ENCODE measurements at places on chromosomes 13 and 19.

DNA sequence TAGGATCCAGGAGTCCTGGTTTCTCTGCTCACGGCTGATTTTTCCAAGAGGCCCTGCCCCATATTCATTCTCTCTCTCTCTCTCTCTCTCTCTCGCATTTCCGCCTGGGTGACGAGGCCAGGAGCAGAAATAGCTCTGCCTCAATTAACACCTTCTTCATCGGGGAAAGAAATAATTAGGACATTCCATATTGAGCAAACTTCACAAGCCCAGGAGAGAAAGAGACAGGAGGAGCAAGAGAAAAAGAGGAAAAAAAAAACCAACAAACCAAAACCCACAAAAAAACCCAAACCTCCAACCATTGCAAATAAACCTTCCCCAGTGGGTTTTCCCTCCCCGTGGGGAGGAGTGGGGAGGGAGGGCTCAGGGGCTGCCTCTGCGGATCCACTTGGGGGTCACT lies 143.0 kb downstream of the CACNA1A start:
- DNase-seq, result no peak

DNA sequence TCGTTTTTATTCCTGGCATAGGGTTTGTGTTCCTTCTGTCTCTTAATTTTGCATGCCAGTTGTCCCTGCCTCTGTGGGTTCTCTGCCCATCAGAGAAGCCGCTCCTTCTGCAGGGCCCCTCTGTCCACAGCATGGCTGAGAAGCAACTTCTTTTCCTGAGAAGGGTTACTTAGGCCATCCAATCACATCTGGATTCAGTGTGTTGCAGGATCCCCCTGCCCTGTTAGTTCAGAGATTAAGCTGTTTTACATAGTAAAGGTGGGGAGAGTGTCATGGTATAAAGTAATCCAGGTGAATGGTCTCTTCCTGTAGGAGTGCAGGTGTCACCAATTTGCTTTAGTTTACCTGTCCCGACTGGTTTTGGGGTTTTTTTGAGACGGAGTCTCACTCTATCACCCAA lies 22.9 kb upstream of the GARRE1 start:
- no peak for DNase-seq

- DNase-seq, result no peak
Measured at GRCh38 chr13:100184095-100184494, 95.2 kb downstream of the PCCA start.

DNA sequence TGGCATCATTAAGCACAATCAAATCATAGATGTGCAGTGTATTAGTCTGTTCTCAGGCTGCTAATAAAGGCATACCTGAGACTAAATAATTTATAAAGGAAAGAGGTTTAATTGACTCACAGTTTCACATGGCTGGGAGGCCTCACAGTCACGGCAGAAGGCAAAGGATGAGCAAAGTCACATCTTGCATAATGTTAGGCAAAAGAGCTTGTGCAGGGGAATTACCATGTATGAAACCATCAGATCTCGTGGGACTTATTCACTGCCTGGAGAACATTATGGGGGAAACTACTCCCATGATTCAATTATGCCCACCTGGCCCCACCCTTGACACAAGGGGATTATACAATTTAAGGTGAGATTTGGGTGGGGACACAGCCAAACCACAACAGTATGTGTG lies 245.2 kb upstream of the DACH1 start:
- no peak for DNase-seq

DNA sequence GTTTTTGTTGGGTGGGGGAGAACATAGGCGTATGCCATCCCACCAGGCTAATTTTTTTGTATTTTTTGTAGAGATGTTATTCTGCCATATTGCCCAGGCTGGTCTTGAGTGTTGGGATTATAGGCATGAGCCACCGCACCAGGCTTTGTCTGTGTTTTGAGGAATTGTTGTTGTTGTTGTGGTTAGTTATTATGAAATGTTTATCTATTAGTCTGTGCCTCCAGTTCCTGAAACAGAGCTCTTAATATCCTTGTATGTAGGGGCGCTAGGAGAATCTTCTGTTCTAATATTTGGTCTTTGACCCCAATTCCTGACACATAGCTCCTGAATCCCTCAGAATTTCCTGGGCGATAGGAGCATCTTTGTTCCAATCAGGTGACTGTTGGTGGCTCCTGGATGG lies 5.6 kb upstream of the LATS2 start:
- DNase-seq, result no peak

DNA sequence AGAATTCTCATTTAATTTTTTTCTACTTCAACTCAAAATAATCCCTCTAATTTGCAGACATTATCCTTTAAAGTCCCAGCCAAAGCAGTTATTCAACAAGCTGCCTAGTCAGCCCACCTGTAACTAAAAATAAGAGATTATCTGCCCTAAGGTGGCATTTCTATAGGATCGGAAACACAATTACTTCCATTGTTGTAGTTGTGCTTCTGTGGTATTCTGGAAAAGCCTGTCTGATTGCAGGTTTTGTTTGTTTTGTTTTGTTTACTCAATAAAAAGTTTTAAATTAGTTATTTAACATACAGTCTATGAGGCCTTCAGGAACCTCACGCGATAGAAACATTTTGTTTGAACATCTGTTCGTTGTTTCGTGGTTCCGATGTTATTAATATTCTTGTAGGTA lies 101.0 kb downstream of the ZIC5 start:
- DNase-seq, result no peak

DNA sequence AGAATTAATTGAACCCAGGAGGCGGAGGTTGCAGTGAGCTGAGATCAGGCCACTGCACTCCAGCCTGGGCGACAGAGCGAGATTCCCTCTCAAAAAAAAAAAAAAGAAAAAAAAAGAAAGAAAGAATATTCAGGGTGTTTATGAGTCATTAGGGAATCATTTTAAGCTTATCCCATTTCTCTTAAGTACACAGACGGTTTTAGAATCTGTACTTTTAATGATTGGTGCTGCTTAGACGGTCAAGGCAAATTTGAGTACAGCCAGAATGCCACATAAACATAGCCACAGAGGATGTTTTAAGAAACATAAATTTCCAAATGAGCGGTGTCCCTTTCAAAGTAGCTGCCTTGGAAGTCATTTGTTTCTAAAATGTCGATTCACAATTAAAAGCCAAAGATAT lies 2.6 kb downstream of the SPRYD7 start:
- no peak for DNase-seq

DNA sequence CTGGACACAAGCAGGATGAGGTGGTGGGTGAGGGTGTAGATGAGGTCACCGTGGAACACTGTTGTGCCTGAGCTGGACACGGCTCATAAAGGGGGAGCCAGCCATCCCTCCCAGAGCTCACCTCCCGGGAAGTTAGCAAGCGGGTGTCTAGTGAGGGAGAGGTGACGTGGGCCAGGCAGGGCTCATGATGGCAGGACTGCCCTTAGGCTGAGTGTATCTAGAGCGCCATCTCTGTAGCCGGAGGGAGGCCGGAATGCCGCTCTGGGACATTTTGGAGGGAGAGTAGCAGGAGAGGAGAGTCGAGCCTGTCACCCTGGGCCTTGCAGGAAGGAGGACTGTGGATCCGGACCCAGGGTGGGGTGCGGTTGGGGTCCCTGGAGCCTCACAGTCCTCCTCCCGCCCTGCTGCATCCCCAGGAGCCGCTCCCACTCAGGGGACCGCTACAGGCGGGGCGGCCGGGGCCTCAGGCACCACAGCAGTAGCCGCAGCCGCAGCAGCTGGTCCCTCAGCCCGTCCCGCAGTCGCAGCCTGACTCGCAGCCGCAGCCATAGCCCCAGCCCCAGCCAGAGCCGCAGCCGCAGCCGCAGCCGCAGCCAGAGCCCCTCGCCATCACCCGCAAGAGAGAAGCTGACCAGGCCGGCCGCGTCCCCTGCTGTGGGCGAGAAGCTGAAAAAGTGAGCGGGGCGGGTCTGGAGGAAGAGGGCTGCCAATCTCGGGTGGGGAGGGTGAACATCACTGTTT lies 9.2 kb downstream of the ZNF296 start:
- no peak for DNase-seq

DNA sequence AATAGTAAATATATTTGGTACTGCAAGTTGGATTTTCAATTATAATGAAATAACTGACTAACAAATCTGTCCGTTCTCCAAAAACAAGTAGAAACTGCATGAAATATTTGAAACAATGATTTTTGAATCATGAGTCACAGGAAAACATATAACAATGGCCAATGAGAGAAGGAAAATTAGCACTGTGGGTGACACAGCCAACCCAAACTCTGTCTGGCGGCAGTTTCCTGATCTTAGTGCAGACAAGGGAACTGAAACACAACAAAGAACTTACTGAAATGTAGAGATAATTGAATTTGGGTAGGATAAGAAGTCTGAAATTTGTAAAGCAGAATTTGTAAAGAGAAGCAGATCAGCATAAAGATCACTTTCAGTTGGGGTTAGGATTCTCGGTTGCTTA lies 2743.3 kb upstream of the PCDH20 start:
- DNase-seq, result peak; percentile 50
